AG04449 (cell line): ENCODE measurements at places on chromosomes 4 and X.
A peak's percentile ranks its signal among the peaks of the same experiment; 100 is the strongest.

- DNase-seq: no peak
These were observed 492.5 kb downstream of the GALNTL6 start for GRCh38 chr4:172305698-172306097.

GRCh38 chr4:114807759-114808404, 209.3 kb downstream of the UGT8 start:
- no peak for DNase-seq

DNA sequence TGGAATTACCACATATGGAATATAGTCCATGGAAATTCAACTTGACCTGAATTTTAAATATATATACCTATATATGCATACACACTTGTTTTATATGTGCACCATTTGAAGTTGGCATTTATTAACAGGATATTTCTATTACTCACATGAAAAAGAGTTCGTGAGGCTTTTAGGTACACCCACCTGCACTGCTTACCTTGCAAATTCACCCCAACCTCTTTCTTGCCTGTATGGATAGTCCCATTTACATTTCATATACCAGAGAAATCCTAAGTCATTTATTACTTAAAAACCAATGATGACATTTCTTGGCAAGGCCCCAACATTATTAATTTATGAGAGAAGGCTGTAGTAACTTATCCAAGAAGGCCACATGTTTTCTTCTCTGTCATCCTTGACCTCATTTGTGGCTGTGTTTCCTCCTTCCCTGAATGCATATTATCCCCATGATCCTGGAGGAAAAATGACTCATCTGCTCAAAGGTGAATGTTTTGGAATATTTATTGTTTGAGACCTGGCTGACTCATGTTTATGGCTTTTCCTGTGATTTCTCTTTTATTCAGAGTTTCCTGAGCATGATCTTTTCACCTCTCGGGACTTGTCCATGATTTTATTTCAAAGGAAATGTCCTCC, 62.2 kb upstream of the FAM241A start:
- no peak for DNase-seq

- DNase-seq: no peak
These were observed 350.7 kb downstream of the DCHS2 start for GRCh38 chr4:154140869-154141268.

DNA sequence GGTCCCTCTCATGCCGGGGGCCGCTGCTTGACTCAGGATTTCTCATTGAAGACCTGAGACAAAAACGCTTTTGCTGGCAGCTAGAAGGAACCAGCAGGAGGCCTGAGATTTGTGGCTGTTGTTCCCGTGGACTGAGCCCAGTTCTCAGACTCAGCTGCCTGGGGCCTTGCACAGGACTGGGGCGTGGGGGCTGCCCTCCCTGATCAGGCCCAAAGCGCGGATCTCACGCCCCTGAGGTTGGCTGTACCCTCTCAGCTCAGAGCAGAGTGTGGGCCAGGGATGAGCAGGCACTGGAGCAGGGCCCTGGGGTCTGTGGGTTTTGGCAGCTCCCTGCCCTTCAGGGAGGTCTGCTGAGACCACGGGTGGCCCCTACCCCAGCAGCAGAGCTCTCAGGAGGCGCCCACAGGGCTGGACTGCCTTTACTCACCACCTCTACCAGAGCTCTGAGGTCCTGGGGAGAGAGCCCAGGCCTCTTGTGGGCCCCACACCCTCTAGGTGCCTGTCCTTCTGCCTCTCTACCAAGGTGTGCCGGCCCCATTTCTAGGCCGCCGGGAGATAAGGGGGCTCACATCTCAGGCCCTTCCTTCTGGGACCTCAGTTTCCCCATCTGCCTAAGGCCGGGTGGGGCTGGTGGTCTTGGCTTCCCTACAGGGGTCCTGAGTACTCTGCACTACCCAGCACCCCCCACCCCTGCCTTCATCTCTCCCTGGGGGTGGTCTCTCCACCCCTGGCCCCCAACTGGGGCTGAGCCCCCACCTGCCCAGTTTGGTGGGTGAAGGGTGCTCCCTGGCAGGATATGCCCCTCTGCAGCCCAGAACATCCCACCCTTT, 5.6 kb downstream of the MSANTD1 start:
- DNase-seq: no peak

- DNase-seq: no peak
These were observed 87.2 kb upstream of the KLF3 start for GRCh38 chr4:38576767-38577166.

GRCh38 chrX:15956681-15957080, 102.1 kb upstream of the AP1S2 start:
- no peak for DNase-seq

GRCh38 chrX:109654516-109655109, 29.6 kb upstream of the KCNE5 start:
- no peak for DNase-seq

- DNase-seq: no peak
These were observed 223.0 kb upstream of the GATB start for GRCh38 chr4:151983854-151984253.

DNA sequence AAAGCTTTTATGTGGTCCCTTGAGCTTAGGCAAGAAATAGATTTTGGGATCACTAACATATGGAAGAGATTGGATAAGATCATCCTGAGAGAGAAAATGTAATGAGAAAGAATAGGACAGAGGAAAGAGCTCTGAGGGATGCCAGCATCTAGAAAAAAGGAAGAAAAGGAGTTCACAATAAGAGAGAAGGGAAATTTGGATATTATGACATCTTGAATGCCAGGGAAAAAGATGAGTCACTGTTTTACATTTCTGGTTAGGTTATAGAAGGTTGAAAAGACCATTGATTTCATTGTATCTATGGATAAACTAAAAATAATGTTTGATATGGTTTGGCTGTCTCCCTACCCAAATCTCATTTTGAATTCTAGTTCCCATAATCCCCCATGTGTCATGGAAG, 208.5 kb downstream of the MAD2L1 start:
- no peak for DNase-seq

DNA sequence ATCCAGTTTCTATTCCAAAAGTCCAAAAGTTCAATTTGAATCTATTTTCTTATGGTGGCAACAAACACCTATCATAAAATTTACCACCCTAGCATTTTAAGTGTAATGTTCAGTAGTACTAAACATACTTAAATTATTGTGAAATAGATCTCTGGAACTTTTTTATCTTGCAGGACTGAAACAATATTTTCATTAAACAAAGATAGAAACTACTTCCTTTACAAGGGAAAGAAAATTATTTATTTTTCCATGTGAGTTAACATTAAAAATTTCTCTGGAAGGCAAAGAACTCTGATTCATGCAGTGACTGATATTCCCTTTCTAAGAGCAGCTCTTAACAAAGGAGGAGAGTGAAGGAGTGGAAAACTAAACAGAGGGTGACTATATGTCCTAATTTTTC, 40.2 kb downstream of the ADH7 start:
- no peak for DNase-seq

DNA sequence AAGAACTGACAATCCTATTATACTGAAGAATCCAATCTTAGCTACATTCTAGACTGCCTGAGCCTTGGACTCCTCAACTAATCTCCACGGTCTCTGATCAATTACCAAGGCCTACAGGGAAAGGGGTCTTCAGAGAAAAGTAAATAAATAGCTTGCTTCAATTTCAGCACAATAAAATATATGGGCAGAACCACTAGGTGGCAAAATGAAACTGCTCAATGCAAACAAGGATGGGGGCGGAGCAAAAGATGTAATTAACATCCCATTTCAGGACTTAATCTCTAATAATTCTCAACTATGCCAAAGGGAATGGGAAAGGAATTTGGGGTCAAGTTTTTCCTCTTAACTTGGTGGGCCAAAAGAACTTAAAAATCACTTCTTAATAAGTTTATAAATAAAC, 78.4 kb upstream of the MAP3K15 start:
- no peak for DNase-seq

GRCh38 chr4:48604041-48604440, 114.0 kb downstream of the ZAR1 start:
- DNase-seq: no peak

- DNase-seq: no peak
These were observed 194.0 kb upstream of the CASK start for GRCh38 chrX:42117318-42117717.

GRCh38 chrX:150774798-150775568, 81.8 kb downstream of the MTMR1 start:
- DNase-seq: no peak

- DNase-seq: no peak
These were observed 37.2 kb downstream of the GUCY1B1 start for GRCh38 chr4:155795991-155796390.

- no peak for DNase-seq
These were observed 2.6 kb downstream of the ARHGAP10 start for GRCh38 chr4:147734496-147734895.

GRCh38 chr4:16289897-16290554, 63.8 kb upstream of the TAPT1 start:
- DNase-seq: peak; percentile 12

DNA sequence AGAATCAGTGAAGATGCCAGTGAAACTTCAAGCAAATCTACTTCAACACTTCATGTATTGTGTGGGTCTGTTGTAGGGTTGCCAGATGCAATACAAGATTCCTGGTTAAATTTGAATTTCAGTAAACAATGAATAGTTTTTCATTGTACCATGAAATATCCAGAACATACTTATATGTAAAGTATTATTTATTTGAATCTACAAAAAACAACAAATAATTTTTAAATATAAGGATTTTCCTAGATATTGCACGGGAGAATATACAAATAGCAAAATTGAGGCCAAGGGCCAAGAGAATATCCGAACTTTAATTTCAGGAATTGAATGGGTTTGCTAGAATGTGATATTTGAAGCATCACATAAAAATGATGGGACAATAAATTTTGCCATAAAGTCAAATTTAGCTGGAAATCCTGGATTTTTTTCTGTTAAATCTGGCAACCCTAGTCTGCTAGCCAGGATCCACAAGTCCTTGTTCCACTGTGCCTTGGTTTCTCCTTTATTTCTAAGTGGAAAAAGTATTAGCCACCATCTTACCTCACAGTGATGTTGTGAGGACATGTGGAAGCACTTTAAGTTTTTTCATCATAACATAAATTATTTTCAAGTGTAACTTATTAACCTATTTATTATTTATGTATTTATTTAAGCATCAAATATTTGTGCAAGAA, 2.3 kb downstream of the CXCL8 start:
- DNase-seq: no peak

GRCh38 chrX:30920271-30920670, 31.2 kb upstream of the TAB3 start:
- no peak for DNase-seq

- DNase-seq: no peak
These were observed 38.0 kb downstream of the TRIM2 start for GRCh38 chr4:153241970-153242838.

GRCh38 chr4:9924750-9925149, 96.5 kb downstream of the SLC2A9 start:
- no peak for DNase-seq

DNA sequence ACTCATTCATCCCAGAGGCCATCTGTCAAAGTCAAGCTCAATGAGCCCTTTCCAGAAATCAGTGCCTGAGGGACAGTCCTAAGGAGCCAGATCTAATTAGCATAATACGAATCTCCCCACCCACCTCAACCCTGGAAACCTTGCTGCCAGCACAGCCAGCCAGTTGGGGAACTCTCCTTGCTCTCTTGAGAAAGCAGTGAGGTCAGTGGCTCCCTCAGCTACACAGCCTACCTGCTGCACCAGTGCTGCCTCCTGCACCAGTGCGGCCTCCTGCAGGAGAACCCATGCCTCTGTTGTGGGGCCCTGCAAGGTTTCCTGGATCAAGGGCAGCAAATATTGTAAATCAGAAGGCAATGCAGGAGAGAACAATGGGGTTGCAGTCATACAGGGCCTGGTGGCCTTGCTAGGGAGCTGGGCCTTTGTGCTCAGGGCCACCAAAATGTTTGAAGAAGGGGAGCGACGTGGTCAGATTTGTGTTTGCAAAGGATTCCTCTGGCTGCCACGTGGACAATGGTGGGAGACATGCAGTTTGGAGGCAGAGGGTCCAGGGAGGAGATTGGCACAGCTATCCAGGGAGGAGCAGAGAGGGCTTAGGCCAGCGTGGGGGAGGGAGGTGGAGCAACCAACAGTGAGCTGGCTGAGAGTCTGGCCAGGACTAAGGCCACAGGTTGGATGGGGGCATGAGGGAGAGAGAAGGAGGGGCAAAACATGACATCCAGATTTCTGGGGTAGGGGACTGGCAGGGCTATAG, 124.3 kb upstream of the MAMLD1 start:
- DNase-seq: no peak

- no peak for DNase-seq
These were observed 35.7 kb downstream of the FRAS1 start for GRCh38 chr4:78092850-78093249.

- DNase-seq: peak; percentile 46
These were observed 115.6 kb downstream of the DHRSX start for GRCh38 chrX:2385224-2385623.

DNA sequence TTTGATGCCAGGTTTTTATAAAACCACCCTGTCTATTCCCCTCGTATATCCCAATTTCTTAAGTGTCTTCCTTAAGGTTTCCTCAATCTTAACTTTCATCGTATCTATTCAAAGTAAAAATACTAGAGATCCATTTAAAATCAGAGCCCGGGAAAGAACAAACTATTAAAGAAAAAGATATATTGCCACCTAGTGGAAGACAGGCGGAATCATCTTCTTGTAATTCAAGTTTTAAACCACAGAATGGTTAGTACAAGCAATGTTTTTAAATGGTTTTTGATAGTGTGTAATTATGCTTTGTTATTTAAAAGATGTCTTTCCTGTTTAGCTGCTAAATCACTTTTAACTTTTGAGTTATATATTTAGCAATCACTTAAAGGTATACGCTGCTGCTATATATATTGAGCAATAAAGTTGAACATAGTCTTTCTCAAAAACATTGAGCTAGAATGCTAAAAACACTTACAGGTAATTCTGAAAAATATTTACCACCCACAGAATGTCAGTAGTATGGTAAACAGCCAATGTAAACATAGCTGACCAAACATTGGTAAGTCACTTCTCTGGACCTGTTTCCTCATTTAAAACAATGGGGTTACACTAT, 18.2 kb downstream of the PRDM8 start:
- no peak for DNase-seq
